Bronchus fibroblast of lung (primary cell): ENCODE measurements at places on chromosomes 3 and 15. TPM values are rescaled to one million over a fixed set of nuclear protein-coding genes. Genes with fewer than 3 reads are reported as not detected.

The FURIN gene
- total RNA-seq = 34.6 and 35.8 TPM in 2 replicates

The RBPMS2 gene
- 0.34 and 0.59 TPM in 2 replicates for total RNA-seq

The UQCRC1 gene
- 311 and 400 TPM in 2 replicates for total RNA-seq

The B3GALNT1 gene
- total RNA-seq = 23.2 and 27.1 TPM in 2 replicates

The ACTC1 gene
- total RNA-seq = not detected in 2 replicates

The ITGA11 gene
- total RNA-seq = 0.59 and 1.0 TPM in 2 replicates

The PARP3 gene
- 11.4 and 12.5 TPM in 2 replicates for total RNA-seq

The ATP2C1 gene
- 24.8 and 41.4 TPM in 2 replicates for total RNA-seq

The CFAP44 gene
- total RNA-seq = 0.15 and 0.17 TPM in 2 replicates

The CHRNA7 gene
- not detected in 2 replicates for total RNA-seq

The CACNA2D2 gene
- 0.15 and 0.17 TPM in 2 replicates for total RNA-seq

The TLR9 gene
- total RNA-seq = under 0.01 TPM in 1 of 2 replicates, not detected in the other

The MST1 gene
- 5.1 and 5.4 TPM in 2 replicates for total RNA-seq

The CCR2 gene
- not detected in 2 replicates for total RNA-seq

The SLITRK3 gene
- total RNA-seq = not detected in 2 replicates

The CCDC9B gene
- total RNA-seq = 2.1 and 4.2 TPM in 2 replicates

The SEMA3F gene
- total RNA-seq = 40.2 and 41.5 TPM in 2 replicates

The RNF111 gene
- total RNA-seq = 4.5 and 5.2 TPM in 2 replicates

The GNAI2 gene
- total RNA-seq = 314 and 324 TPM in 2 replicates

The EPHB1 gene
- total RNA-seq = 1.0 and 1.5 TPM in 2 replicates

The ARPP21 gene
- total RNA-seq = not detected in 2 replicates

The OSTN gene
- total RNA-seq = not detected in 2 replicates

The MYH15 gene
- under 0.01 TPM in 2 replicates for total RNA-seq

The CYP1A1 gene
- total RNA-seq = not detected in 2 replicates

The RASGRP1 gene
- total RNA-seq = not detected in 2 replicates

The ADAMTS7 gene
- total RNA-seq = 4.3 and 5.0 TPM in 2 replicates

The C3orf20 gene
- not detected in 2 replicates for total RNA-seq

The WNT5A gene
- total RNA-seq = 31.4 and 33.5 TPM in 2 replicates

The GHRL gene
- total RNA-seq = not detected in 2 replicates

The RGMA gene
- total RNA-seq = 3.6 and 5.7 TPM in 2 replicates

The C3orf85 gene
- total RNA-seq = not detected in 2 replicates

The ZDHHC23 gene
- total RNA-seq = 0.17 and 0.30 TPM in 2 replicates
